T1000 (cell line): ENCODE measurements at places on chromosomes 16 and 17.

DNA sequence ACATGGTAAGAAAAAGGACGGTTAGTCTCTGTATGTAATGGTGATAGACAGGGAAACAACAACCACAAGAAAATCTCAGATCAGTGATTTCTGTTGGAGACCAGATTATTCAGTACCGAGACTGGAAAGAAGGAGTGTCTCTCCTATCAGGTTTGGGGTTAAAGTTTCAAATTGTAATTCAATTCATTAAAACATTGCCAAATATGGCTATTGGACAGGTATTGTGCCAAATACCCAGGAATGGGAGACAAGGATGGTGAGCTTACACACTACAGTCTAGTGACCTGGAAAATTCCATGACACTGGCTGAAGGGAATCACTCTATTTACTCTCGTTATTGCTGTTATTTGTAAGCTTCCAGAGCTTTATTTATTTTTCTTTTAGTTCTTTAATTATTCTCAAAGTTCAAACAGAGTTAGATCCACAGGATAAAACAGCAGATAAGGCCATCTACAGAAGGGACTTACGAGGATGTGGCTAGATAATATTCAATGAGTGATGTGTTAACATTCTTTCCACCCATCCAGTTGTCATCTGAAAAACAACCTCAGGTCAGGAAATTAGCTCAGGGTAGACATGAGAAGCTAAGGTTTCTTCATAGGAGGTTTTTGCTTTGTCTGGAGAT, 25.1 kb upstream of the MMD start:
- no peak for DNase-seq

GRCh38 chr16:67547423-67548264, 14.7 kb upstream of the CTCF start:
- DNase-seq, result no peak

- DNase-seq, result no peak
Measured at GRCh38 chr16:50071075-50071671, 5.4 kb downstream of the HEATR3 start.

DNA sequence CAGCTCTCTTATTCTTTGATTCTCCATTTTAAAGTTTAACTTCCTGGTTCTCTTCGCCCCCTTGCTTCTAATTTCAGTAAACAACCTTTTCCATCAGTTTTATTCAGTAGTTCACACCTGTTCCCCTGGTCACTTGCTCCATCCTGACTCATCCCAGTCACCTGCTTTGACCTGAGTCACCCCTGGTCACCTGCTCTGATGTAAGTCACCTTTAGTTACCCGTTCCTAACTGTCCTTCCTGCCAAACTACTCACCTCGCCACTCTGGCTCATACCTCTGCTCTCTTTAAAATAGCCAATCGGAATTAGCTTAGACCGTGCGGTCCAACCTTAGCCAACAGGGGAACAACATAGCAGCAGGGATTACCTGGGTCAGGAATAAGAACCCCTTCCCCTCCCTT, 4.7 kb upstream of the NLRC5 start:
- DNase-seq, result no peak

DNA sequence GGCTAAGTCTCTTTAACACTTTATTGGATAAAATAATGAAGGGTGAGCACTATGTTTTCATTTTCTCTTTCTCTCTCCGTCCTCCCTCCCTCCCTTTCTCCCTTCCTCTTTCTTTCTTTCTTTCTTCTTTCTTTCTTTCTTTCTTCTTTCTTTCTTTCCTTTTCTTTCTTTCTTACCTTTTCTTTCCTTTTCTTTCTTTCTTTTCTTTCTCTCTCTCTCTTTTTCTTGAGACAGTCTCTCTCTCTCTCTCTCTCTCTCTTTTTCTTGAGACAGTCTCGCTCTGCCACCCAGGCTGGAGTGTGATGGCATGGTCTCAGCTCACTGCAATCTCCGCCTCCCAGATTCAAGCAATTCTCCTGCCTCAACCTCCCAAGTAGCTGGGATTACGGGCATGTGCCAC, 21.5 kb upstream of the CDR2 start:
- DNase-seq, result no peak

DNA sequence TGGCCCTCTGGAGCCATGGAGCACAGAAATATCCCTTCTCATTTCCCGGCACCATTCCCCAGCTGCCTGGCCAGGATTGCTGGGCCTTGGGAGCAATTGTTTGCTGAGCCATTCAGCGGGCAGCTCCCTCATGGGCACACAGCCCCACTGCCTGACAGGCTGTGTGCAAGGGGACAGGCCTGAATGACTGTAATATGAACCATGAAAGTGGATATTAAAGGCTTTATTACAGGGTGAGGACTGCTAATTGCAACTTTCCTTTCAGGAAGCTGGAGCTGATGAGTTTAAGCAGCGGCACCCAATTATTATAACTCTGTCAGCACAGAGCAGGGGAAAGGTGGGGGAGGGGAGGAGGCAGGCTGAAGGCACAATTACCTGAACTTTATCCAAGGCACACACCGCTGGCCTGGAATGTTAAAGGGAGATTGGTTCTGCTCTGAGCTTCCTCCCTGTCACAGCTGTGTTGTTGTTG, 159.8 kb upstream of the SDK2 start:
- no peak for DNase-seq

DNA sequence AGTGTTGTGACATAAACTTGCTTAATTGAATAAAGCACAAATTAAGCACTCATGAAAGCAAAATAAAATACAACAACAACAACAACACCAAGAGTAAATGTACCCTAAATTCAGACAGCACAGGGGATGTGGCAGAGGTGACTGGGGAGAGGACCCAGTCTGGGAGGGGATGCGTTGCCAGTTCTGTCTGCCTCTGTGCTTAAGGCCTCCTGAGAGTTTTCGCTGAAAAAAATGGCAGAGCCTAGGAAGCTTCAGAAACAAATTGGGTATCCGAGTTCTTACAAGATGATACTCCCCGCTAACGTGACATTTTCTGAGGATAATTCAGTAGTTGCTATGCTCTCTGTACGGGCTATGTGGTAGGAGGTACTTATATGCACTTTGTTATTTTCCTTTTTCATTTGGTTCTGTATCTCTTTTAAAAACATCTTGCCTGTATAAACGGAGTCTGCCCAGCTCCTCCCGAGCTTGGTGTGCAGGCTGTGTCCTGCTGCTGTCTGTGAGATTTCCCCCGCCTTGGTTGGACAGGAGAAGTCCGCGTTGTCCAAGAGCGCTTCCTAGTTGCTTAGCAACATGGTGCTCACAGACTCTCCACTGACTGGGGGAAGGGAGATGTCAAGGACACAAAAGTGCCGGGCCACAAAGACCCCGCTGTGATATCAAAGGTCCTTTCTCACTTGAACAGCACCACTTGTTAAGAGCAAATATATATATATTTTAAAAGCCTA, 134.2 kb upstream of the CPHXL start:
- DNase-seq, result no peak

DNA sequence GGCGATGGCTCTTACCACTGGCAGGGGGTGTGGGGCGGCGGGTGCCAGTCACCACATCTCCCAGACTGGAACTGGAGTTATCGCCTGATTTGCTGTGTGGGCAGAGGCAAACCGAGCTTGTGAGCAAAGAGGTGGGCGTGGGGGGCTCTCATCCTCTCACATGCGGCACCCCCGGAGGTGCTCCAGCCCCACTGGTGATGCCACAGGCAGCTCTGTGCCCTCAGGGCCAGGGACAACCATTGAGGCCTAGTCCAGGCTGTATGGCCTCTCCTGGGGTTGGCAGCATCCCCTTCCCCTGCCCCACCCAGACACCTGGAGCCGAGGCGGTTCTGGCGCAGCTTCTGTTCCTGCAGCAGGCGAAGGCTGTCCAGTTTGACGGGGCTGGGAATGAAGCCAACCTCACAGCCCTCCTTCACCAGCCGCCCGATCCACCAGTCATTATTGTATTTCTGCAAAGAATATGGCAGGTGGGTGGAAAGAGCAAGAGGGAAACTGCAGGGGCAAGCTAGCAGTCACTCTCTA, 10.9 kb downstream of the CACNB1 start:
- DNase-seq, result no peak

- no peak for DNase-seq
Measured at GRCh38 chr16:68711421-68712139, 25.5 kb upstream of the CDH1 start.

DNA sequence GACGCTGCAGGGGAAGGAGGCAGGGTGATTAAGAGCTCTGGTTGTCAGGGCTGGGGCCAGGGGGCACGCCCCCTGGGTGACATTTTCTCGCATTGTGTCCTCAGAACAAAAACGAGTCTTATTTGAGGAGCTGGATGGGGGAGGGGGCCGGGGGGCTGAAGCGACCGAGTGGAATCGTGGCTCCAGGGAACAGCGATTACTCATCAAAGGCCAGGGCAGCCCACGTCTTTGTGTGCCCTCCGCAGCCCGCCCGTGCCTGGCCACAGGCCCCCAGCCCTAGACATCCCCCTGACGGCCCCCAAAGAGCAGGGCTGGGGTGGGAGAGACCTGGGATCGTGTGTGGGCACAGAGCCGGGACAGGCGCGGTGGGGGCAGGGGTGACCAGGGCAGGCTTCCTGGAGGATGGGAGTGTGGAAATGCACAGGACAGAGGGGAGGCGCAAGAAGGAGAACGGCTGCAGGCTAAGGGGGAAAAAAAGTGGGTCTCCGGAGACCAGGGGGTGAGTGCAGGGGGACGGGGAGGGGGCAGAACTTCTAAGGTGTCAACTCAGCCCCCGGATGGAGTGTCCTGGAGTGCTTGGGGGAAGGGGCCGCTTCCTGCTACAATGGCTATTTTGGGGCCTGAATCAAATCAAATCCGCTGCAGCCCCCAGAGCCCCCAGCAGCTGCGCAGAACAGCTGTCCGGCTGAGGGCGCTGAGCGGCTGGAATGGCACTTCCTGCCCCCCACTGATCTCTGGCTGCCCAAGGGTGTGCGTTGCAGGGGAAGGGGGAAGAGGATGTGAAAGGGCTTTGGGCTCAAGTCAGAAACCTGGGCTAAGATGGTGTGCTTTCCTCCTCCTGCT, 24.0 kb upstream of the PHB1 start:
- DNase-seq, result no peak

DNA sequence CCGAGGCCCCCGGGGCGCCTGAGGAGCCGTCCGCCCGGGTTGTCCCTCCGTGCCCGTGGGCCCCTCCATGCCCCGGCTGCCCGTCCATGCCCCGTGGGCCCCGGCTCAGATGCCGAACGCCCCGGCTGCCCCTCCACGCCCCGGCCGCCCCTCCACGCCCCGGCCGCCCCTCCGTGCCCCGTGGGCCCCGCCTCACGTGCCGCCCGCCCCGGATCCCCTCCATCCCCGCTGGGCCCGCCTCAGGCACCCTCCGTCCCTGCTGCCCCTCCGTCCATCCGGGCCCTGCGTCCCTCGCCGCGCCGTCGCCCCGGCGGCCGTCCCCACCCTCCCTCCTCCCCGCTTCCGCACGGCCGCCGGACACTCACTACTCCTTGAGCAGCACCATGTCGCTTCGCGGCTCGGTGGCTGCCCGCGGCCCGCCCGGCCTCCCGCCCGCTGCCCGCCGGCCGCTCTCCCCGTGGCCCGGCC, 382 bp downstream of the PITPNA start:
- DNase-seq, result peak; percentile 79

- DNase-seq, result no peak
Measured at GRCh38 chr16:27613238-27613791, 63.4 kb downstream of the KATNIP start.

GRCh38 chr16:56606476-56607108, 1.8 kb upstream of the MT2A start:
- DNase-seq, result peak; percentile 43

GRCh38 chr17:34269969-34270368, at the start of gene CCL7:
CCL7 (plus strand) TSS chr17:34270221; CDS start chr17:34270291, 70 bp downstream.
- no peak for DNase-seq

GRCh38 chr16:78743556-78743955, 644.1 kb downstream of the WWOX start:
- DNase-seq, result no peak

DNA sequence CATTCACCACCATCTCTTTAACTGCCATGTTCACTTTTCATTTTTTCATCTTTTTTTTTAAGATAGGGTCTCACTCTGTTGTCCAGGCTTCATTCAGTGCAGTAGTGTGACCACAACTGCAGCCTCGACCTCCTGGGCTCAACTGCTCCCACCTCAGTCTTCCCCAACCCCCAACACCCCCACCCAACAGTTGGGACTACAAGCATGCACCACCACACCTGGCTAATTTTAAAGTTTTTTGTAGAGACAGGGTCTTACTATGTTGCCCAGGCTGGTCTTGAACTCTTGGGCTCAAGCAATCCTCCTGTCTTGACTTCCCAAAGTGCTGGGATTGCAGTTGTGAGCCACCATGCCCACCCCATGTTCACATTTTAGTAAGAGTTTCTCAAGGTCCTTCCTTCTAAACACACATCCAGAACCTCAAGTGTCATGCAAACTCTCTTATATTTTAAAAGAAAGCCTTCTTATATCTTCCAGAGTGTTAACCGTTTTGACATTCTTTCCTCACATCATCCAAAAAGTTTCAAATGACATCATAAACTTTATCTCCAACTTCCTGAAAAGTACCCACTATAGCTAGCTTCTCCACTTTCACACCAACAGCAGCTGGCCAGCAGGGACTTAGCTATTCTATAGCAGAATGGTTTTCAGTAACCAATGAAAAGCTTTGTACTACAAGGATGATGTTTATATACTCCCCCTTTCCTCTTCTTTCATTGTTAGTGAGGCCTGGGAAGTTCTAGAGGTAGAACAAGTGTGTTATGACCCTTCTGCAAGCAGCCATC, 49.3 kb downstream of the TRAF4 start:
- no peak for DNase-seq

DNA sequence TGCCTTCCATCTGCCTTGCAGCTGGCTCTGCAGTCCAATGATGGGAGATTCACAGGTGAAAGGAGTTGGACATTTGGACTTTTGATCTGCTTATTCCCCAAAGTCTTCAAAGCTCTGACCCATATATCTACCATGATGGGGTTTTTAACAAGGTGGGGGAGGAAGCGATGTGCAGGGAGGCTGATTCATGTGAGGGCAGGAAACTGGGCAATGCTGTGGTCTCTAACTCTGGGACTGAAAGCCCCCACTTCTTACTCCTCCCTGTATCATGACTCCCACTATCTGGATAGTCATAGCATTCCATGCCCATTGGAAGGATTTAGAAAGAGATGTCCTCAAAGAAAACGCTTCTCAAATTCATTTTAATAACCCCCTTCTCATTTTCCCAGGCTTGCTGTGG, 16.3 kb downstream of the HOXB1 start:
- no peak for DNase-seq

DNA sequence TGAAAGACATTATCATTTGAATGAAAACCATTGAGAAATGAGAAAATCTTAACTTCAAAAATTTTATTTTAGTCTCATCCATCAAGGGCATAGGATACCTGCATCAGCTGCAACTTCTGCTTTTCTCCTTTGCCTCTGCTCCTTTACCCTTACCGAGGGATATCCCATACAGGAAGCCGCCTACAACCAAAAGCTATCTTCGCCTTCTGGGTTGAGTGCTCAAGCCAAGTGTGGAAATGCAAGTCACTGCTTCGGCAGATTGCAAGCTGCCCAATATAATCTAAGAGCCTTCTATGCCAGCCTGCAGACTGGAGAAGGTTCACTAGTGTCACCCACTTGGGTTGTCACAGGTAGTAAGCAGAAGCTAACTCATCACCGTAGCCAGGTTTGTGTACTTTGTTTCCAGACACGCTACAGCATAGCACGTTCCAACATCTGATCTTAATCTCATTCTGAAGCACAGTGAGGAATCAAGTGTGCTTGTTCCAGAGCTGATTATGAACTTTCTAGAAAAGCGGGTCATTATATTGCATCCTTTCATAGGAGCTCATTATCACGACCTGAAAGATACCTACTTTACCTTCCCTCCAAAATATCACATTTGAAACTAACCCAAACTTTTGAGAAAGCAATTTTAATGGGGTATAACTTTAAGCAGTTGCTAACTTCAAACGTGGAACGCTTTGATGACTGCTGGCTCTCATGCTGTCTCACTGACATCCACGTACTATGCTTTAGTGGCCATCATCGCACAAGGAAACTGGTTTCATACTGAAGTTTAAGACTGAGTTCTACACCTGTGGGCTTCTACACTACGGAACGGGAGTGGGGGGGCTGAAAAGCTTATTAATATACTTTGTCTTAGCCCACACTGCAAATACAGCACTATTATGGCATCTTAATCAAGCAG, 8.0 kb upstream of the UNK start:
- no peak for DNase-seq
